Amniotic stem cell (primary cell): ENCODE measurements at places on chromosomes 2 and 18.

- peak; percentile 48 for DNase-seq
Measured at GRCh38 chr18:51030537-51031258, 685 bp downstream of the SMAD4 start.

- DNase-seq, result no peak
Measured at GRCh38 chr2:206378835-206379234, 64.5 kb upstream of the ADAM23 start.

DNA sequence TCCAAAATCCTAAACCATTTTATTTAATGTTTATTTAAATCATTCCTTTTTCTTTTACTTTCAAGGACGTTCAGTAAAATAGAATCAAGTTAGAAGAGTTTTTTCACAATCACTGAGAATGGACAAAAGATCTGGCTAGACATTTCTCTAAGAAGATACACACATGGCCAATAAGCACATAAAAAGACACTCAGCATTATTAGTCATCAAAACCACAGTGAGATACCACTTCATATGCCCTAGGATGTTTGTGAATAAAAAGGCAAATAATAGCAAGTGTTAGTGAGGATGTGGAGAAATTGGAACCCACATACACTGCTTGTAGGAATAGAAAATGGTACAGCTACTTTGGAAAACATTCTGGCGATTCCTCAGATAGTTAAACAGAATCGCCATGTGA is 76.1 kb downstream of the RHBDD1 start:
- no peak for DNase-seq

DNA sequence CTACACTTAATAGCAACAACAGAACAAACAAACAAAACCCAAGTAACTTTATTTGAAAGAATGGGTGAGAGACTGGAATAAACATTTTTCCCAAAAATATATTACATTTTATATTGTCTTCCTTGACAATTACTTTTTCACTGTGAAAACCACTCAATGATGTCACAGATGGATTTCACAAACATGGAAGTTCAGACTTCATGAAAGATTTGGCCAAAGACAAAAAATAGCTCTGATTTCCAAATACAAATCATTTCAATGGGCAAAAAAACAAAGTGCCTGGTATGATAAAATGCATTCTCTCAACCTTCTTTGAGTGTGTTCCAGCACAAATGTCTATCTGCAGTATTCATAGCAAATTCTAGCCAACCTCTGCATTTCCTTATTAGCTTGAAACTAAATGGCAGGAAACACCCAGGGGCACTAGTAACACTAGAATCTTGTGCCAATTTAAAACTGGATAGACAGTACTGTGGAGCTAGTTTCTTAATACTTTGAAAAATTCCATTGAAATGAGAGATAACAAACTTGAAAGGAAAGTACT is 28.5 kb upstream of the NAPG start:
- DNase-seq, result no peak

- no peak for DNase-seq
Measured at GRCh38 chr2:20185176-20186022, 39.5 kb downstream of the SDC1 start.

DNA sequence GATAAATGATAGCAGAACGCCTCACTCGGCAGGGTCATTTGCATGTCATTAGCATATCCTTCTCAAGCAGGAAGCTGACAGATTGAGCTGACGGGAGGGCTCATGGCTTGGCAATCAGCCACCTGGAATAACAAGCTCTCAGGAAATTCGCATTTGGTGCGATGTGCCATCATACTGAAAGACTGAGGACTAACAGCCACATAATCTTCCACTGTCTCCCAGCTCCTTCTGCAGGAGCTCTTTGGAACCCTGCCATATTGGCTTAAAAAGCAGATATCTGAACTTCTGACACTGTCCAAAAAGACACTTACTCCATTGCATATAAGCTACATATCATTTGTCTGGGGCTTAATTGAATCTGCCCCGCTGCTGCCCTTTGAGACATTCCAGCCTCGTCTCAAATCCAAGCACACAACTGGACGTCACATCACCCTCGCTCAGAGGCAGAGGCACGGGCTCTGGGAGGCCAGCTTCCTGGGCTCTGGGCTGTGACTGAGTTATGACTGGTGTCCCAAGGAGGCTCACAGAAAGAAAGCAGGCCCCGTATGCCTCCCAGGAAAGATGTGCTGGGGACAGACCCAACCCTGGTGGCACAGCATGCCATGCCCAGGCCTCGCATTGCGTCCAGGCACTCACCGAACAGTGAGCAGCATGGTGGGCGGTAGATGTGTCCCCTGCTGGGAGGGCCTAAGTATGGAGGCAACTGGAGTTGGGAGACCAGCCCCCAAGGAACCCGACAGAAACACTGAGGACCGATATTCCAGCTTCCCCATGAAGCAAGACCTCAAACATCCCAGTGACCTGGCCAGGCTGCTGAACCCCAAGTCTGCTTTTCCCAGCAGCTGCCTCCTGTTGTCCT is 228.0 kb downstream of the ATAD2B start:
- DNase-seq, result no peak

GRCh38 chr2:36493306-36493705 is 104.7 kb downstream of the FEZ2 start:
- DNase-seq, result no peak

DNA sequence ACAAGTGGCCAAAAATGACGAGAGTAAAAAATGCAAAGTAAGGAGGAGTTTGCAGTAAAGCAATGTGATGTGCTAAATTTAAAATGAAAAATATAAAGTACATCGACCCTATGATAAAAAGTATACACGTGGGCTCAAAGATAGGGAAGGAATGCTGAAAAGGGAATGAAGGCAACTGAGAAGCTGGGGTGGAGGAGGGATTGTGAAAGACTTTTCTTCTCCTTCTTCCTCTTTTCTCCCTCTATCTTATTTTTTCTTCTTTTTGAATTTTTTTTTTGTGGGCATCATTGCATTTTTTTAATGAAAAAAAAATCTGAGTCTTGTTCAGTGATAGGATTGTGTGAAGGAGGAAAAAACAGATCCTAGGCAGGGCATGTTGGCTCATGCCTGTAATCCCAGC is 57.6 kb upstream of the STK17B start:
- no peak for DNase-seq

DNA sequence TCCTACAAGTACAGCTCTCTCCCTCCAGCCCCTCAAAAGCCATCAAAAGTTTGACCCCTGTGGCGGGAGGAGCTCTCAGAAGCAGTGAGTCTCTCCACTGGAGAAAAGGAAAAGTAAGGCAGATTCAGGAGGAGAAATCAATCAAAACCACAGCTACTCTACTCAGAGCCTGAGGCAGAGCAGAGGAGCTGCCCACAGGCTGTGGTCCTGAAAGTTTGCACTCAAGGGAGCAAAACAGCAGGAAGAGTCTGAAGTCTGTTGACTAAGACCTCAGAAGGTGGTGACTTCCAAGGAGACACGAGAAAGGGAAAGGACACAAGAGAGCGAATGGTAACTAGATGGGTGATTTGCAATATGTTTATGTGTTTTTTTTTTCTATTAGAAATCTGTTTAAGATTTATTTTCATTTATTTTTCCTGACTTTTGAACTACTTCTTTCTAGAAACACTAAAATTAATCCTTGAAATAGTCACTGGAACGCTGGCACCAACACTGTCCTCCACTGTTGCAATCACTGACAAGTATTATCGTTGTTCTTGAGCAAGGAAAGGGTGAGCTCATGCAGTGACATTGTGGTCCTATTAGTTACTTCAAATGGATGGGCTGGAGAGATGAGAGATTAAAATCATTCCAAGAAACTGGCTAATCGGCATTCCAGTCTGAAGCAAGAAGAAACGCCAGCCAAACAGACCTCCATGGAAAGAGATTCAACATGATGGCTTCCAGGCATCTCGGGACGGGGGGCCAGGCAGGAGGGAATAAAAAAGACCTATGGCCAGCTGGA is 35.8 kb downstream of the PID1 start:
- DNase-seq, result no peak

DNA sequence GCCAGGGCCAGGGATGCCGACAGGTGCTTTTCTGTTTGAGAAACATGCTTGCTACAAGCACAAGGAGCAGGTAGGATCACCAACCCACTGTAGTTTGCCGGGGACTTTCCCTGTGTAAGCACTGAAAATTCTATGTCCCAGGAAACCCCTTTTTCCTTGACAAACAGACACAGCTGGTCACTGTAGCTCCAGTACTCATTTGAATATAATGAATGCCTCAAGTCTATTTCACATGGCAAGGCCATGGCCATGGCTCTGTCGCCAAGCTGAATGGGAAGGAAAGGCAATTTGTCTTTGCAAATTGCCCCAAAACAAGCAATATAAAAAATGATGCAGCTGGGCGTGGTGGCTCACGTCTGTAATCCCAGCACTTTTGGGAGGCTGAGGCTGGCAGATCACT is 49.6 kb upstream of the IGFBP2 start:
- DNase-seq, result no peak

DNA sequence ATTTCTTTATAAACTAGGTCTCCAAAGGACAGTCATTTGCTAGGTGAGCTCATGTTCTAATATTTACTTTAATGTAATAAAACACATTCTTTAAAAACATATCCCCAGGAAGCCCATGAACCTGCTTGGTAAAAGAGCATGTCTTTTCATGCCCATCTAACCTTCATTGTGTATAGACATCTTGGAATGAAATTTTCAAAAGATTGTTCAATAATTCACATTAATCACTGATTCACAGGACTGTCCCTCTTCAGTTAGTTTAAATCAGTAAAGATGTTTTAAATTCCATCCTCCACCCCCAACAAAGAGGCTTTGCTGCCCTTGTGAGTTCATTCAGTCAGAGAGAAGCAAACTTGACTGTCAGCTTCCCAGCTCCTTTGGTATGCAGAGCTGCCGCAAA is 633.4 kb upstream of the CELF4 start:
- no peak for DNase-seq

DNA sequence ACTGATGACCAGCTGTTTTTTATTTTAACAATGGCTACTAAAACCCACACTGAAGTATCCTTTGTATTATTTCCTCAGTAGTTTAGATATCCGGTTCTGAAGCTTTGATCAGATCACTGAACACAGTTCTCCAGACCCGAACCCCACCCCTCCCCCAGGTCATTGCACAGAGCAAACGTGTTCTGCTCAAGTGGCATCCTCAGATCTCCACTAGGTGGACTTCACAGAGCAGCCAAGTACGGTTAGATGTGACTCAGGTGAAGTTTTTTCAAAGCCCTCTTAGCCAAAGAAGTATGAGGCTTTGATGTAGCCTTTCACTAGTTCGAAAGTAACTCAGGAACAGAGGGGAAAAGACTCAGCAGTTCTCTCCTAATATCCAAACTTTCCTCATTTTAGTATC is 142.7 kb upstream of the NRP2 start:
- DNase-seq, result no peak

DNA sequence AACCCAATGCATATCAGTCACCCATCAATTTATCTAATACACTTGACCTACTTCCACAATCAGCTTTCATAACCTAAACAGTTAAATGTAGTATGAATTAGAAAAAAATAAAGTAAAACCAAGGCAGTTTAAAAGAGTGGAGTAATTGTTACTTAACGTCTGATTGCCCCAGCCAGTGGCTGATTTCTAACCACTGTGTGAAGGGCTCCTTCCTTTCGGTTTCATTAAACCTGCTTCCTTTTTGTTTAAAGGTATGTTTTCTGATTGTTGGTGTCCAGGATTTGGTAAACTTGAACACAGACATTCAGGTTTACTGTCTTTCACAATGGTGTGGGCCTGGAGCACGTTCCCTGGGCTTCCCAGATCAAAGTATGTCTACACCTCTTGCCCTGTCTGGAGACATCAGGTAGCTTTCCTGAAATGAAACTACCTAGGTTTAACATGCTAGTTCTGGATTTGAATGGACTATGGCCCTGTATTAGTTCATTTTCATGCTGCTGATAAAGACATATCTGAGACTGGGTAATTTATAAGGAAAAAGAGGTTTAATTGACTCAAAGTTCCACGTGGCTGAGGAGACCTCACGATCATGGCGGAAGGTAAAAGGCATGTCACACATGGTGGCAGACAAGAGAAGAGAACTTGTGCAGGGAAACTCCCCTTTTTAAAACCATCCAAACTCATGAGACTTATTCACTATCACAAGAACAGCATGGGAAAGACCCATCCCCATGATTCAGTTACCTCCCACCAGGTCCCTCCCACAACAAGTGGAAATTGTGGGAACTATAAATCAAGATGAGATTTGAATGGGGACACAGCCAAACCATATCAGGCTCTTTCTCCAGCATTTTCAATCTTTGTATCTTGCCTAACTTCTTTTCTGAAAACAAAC is 605.2 kb upstream of the ID2 start:
- no peak for DNase-seq

DNA sequence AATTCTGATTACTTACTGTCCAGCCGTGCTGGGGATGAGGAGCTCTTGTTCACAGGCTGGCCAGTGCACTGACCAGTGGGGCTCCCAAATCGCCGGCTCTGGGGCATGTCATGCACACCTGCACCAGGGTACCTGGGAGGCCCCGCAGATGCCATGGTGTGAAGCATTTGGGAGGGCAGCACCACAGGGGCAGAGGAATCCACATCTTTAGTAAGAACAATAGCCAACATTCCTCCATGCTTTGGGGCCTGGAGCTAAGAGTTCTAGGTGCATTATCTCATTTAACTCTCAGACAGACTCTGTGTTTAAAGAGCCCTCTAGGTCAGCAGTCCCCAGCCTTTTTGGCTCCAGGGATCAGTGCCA is 104.2 kb downstream of the ACKR3 start:
- DNase-seq, result no peak

DNA sequence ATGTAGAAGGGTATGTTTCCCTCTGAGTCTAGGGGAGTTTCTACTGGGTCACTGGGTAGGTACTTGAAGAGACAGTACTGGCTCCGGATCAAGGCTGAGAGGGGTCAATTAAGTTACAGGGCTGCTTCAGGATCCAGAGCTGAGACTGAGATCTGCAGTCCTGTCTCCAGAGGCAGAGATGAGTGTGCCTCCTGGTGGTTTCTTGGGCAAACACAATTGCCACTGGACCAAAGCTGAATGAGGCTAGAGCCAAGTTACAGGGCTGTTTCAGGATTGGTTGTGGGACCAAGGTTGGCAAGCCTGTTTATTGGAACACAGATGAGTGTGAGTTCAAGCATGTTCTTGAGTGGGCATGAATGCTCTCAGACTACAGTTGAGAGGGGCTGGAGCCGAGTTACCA is 157.9 kb downstream of the ADCYAP1 start:
- DNase-seq, result no peak

DNA sequence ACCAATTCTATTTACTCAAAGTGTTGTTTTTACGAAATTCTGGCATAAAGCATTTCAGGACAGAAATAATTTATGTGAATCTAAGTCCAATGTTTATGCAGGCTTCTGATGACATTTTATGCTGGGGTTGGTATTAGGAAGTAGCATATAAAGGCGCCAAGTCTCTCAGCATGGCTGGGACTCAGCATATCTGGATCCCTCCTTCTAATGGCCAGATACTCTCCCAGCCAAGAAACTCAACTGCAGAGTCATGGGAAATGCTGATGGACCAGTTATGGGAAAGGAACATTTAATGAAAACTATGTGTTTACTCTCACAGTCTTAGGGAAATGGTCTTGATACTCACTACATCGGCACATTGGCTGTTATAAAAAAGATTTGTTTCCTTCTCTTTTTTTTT is 392.2 kb downstream of the ARHGAP15 start:
- DNase-seq, result no peak
